ENCODE measurements at places on chromosomes 12 and 14.

DNA sequence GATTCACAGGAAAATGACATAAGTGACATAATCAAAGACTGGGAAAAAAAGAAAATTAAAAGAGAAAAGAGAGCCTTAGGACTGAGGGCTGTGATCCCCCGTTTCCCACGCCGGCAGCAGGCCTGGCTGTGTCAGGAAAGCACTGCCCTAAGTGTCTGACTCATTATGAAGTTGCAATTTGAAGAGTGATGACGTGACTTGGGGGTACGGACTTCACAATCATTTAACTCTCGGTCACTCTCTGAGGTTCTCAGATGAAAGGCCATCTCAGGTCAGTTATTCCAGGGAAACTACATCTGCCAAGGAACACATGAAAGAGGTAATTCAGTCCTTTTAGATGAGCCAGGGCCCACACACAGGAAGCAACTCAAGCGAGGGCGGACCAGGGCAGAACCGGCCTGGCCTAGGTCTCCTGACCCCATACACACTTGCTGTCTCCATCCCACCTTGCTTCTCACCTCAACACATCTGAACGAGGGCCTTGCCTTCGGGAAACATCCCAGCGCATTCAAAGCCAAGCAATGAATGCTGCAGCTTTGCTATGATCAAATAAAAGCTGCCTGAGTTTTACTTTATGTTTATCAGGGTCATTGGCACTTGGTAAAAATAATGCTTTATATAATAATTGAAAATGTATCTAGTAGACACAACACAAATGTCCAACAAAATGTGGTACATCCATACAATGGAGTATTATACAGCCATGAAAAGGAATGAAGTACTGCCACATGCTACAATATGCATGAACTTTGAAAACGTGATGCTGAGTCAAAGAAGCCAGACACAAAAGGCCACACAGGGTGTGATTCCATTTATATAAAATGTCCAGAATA is 2.7 kb downstream of the SSH1 start:
- DNase-seq, result no peak

GRCh38 chr12:74985293-74985985 is 224.2 kb downstream of the KCNC2 start:
- DNase-seq, result no peak

DNA sequence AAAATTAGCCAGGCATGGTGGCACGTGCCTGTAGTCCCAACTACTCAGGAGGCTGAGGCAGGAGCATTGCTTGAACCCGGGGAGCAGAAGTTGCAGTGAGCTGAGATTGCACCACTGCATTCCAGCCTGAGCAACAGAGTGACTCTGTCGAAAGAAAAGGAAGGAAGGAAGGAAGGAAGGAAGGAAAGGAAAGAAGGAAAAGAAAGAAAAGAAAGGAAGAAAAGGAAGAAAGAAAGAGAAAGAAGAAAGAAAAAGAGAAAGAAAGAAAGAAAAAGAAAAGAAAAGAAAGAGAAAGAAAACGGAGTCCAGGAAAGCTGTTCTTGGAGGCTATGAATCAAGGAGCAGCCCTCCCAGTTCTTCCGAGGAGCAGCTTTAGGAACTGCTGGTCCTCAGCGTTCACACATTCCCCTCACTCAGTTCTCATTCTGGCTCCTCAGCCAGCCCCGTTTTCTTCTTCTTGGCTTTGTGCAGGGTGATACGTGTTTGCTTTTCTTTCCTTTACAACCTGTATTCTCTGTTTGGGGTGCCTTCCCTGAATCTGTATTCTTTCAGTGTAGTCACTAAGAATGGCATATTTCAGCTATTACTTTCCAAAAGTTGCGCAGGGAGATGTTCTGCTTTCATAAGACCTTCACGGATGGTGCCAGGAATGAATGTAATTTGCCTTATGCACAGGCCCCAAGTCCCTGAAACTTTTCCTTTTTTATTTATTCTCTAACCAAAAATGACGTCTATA is 12.2 kb downstream of the FBXL14 start:
- DNase-seq, result no peak

GRCh38 chr14:77033622-77034589 is 5.4 kb upstream of the IRF2BPL start:
- DNase-seq, result peak; percentile 52

- DNase-seq, result no peak
These were observed 136.4 kb downstream of the FSCB start for GRCh38 chr14:44370727-44371126.

DNA sequence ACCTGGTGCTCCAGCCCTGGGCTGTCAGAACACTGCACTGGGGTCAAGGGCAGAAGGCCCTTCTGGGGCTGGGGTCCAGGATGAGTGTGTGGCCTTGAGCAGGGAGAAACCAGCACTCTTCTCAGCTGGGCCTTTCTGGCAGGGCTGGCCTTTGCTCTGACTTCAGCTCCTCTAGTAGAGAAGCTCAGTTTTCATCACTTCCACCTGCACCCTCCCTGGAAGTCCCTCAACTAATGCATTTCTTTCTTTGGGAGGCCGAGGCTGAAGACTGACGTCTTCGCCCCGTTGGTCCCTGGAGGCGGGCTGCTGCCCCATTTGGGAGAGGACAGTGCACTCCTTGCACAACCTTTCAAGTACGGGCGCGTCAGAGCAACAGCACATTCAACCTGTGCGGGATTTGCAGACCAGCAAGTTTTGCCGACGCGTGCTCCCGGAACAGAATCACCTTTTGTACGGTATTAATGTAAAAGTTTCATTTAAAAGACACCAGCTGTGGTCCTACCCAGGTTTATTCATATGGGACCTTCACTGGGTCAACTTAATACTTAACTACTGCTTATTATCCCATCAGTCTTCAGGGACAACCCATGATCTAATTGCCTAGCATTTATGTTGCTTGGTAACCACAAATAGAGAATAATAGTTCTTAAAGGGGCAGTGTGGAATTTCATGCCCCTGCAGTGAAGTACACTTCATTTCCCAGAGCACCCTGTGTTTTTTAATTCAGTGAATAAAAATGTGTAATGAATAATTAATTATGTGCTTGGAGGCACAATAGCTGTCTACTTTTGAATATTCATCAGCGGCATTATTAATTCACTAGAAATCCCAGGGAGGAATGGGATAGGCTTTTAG is 134.8 kb upstream of the VRK1 start:
- DNase-seq, result no peak

- no peak for DNase-seq
These were observed 52.2 kb downstream of the PAPOLA start for GRCh38 chr14:96554315-96554910.

DNA sequence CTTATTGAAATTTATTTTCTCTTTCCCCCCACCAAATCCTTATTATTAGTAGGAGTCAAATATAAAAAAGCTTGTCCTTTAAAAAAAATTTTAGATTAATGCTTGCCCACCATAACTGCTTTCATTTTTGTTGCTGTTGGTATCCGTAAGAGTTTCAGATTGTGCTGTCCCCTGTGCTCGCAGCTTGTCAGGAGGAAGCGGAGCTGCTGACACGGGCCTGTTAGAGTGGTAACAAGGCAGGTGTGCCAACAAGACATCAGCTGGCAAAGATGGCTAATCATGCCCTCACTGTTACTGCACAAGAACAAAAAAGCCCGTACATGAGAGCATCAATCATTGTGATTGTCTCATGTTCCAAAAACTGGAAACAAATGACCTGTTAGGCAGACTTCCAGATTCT is 148.4 kb downstream of the ALG10B start:
- DNase-seq, result no peak

GRCh38 chr12:674272-674781 is 11.1 kb upstream of the NINJ2 start:
- DNase-seq, result peak; percentile 16

GRCh38 chr12:85369365-85370154 is 89.5 kb downstream of the ALX1 start:
- DNase-seq, result no peak

- DNase-seq, result no peak
These were observed 3.9 kb downstream of the B3GNT4 start for GRCh38 chr12:122207391-122207790.

- no peak for DNase-seq
These were observed 472.3 kb downstream of the GLT1D1 start for GRCh38 chr12:129325566-129325965.
